ENCODE measurements at places on chromosomes 4 and X. TPM values are rescaled to one million over a fixed set of nuclear protein-coding genes. Genes with fewer than 3 reads are reported as not detected.

- no peak for ATAC-seq
These were observed 130.8 kb downstream of the HMX1 start for GRCh38 chr4:8740666-8741395.

- no peak for ATAC-seq
These were observed 241.6 kb upstream of the ETNPPL start for GRCh38 chr4:109004418-109004817.

GRCh38 chr4:5198656-5199541, 147.6 kb downstream of the STK32B start:
- no peak for ATAC-seq

DNA sequence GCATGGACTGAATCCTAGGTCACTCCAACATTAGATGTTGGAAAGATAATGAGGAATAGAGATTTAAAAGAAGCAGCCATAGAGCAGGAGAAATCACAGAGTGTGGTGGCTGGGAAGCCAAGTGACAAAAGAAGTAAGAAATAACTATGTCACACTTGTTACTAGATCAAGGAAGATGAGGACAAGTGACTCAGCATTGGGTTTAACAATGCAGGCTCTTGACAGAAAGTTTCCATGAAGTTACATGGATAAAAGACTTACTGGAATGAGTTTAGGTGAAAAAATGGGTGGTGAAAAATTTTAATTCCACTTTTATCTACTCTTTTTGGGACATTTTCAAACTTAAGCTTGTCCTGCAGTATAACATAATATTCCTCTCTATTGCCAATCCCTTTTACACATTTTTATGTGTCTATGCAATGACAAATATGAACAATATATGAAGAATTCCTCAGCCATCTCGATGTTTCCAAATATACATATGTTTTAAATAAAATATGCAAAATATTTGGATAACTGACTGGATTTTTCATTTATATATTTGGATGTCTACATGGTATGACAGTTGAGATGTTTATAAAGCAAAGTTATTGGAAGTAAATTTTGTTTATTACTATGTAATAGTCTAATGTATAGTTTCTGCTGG, 462.6 kb downstream of the IL15 start:
- ATAC-seq = peak; percentile 27

- peak; percentile 93 for ATAC-seq
These were observed 173.4 kb upstream of the KIT start for GRCh38 chr4:54484383-54484782.

GRCh38 chrX:136028383-136028984, 43.2 kb downstream of the SLC9A6 start:
- peak; percentile 65 for ATAC-seq

DNA sequence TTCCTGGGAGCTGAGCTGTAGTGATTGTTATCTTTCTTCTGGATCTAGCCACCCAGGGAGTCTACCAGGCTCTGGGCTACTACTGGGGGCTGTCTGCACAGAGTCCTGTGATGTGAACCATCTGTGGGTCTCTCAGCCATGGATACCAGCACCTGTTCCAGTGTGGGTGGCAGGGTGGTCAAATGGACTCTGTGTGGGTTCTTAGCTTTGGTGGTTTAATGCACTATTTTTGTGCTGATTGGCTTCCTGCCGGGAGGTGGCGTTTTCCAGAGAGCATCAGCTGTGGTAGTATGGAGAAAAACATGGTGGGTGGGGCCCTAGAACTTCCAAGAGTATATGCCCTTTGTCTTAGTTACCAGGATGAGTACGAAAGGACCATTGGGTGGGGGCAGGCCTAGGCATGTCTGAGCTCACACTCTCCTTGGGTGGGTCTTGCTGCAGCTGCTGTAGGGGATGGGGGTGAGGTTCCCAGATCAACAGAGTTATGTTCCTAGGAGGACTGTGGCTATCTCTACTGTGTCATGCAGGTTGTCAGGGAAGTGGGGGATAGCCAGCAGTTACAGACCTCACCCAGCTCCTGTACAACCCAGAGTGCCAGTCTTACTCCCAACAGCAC, 264.8 kb upstream of the LDB2 start:
- no peak for ATAC-seq

DNA sequence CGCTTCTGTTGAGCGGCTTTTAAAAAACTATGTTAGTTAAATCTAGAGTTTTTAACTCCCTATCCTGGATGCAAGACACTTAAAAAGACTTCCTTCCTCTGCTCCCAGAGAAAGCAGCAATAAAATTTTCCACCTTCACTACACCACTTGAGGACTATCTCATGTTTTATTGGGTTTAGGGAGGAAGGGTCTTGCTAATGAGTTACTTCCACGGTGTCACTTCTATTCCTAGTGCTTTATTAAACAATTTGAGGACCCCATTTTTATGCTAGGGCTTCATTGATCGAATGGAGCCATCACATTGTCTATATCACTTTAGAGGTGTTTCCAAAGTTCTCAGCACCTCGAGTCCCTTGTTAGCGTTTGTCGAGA, 3.7 kb upstream of the STIM2 start:
- no peak for ATAC-seq

DNA sequence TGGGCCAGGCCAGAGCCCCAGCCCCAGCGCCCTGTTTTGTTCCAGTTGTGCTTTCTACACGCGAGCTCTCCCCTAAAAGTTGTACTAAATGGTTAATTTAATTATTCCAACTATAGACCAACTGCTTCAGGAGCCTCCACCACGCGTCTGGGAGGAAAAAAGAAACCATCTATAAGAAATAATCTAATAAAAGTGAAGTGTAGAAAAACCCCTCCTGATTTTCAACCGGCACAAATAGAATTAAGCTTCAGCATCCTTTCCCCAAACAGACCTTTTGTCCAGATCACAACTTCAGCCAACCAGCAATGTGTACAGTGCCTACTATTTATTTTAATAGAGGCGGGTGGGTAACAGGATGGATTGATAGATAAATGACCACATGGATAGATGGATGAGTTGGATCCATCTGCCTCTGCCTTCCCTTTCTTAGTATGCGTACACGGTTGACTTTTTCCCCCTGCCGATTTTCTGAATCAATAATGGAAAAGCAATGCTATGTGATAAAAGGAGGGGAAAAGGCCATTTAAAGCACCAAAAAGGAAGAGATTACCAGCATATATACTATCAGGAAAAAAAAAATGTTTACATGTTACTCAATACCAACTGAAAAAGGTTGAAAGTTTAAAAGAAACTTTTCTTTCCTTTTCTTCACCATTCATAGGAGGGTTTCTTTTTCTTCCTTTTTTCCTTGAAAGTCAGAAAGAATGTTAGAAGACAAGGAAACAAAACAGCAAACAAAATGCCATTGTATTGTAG, 3.7 kb upstream of the PHOX2B start:
- ATAC-seq = no peak

The EDA gene
- total RNA-seq = 1.5 TPM

The TLR8 gene
- total RNA-seq = 0.32 TPM

All from esophagus mucosa (tissue), 1 donor.